D721Med (cell line): ENCODE measurements at places on chromosomes 11 and 22.

DNA sequence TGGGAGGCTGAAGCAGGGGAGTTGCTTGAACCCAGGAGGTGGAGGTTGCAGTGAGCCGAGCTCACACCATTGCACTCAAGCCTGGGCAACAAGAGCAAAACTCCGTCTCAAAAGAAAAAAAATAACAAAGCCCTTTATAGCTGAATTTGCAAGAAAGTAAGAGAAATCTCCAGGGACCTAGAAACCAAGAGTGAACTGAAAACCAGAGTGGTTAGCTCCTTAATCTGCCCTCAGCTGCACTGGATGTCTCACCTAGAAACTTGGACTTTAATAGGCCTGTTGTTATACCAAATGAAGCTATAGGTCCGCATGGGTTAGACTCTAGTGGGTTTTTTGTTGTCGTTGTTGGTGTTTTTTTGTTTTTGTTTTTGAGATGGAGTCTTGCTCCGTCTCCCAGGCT lies 4.1 kb downstream of the NEU3 start:
- DNase-seq: no peak

- no peak for DNase-seq
Measured at GRCh38 chr11:68843703-68844312, 2.1 kb upstream of the CPT1A start.

GRCh38 chr11:49302360-49302759 lies 94.0 kb upstream of the FOLH1 start:
- no peak for DNase-seq

GRCh38 chr11:10376061-10376460 lies 71.2 kb downstream of the ADM start:
- no peak for DNase-seq

- no peak for DNase-seq
Measured at GRCh38 chr22:38774496-38775166, 18.8 kb upstream of the SUN2 start.

DNA sequence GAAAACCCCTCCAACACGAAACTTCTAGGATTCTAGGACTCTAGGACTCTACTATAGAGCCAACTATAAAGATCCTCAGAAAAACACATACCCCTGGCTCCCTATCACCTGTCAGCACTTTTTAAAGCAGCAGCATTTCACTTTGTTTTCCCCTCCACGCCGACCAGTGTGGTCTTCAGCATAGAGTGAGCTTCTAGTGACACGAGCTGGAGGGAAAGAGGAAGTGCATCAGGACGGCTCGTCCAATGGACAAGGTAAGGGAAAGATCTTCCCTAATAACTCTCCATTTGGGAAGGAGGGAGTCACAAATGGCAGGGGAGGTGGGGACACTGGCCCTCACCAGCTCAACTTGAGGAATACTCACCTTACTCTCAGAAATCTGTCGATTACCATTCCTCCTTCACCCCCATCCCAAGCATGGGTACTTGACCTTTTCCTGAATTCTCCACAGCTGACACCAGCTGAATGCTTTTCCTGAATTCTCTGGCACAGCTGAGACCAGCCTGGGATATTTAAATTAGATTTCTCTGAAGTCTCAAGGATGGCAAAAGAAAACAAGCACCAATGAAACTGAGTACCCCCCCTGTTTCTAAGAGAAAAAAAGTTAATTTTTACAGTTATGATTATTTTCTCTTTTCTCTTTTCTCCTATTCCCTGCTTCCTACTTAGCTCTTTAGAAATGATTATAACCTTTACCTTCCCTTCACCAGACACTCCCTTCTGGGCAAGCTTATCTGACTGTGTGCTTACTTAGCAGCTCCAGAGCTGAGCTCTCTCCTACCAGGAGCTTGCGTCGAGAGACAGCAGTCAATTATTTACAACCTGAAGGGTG lies 33.3 kb upstream of the NNMT start:
- no peak for DNase-seq

- DNase-seq: no peak
Measured at GRCh38 chr11:46465683-46466082, 74.1 kb upstream of the CHRM4 start.
